ENCODE measurements at places on chromosomes 7 and 10.

- DNase-seq = no peak
These were observed 42.0 kb downstream of the SRPK2 start for GRCh38 chr7:105346593-105347322.

DNA sequence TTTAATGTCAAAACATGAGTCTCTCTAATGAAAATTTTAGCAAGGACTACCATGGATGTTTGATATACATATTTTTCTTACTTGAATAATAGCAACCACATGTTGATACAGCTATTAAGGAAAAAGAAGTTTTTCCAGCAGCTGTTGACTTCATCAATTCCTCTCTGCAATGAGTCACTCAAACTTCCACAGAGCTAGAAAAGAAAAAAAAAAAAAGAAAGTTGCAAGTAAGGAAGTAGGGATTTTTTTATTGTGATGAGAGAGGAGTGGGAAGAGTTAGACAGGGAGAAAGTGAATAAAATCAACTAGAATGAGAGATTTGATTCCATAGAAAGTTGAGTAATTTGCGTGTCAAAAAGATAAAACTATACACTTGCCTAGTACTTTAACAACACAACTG lies 46.2 kb downstream of the CAV1 start:
- DNase-seq = no peak

DNA sequence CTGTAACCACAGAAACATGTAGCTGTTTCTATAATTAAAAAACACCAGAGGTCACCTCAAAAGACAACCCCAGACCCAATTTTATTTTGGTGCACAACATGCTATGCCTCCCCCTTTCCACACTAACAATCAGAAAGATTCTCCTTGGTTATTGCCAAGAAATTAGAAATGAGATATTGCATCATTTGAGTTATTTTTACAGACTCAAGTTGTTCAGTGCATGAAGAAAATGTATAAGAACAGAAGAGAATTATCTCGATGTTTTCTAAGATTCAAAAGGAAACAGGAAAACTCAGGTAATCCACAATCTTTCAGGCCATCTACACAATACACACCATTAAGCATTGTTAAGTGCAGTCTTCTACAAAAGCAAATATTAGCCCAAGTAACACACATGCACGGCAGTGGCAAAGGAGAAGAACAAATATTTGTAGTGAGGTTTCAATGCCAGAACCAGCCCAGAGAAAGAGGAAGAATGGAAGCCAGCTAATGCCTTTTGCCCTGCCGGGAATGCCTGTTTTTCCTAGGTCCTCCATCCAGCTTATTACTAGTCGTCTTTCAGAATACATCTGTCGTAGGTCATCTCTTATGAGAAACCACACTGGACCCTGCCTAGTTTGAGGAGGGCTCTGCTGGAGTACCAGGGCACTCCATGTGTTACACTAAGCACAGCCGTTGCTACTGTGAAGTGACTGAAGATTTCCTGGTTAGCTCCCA lies 67.6 kb upstream of the C1GALT1 start:
- DNase-seq = no peak

- DNase-seq = no peak
These were observed 129.8 kb upstream of the GPR26 start for GRCh38 chr10:123536176-123536845.

GRCh38 chr10:113491967-113492565 lies 60.8 kb upstream of the HABP2 start:
- no peak for DNase-seq

DNA sequence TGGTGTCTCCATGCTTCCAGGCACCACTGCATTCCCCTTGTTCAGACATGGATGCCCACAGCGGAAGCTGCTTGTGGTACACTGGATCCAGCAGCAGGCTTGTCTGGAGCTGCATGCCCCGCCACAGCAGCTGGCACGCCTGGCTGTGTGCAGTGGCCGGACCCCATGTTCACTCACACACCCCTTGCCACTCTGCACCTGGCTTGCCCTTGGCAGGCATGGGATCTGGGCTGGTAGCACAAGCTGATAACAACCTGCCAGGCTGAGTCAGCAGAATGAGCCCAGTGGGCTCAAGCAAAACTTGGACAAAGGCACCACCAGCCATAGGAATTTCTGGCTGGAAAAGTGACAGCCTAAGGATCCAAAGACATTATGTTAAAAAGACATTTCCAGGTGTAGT lies 91.8 kb upstream of the TMEM168 start:
- DNase-seq = no peak

DNA sequence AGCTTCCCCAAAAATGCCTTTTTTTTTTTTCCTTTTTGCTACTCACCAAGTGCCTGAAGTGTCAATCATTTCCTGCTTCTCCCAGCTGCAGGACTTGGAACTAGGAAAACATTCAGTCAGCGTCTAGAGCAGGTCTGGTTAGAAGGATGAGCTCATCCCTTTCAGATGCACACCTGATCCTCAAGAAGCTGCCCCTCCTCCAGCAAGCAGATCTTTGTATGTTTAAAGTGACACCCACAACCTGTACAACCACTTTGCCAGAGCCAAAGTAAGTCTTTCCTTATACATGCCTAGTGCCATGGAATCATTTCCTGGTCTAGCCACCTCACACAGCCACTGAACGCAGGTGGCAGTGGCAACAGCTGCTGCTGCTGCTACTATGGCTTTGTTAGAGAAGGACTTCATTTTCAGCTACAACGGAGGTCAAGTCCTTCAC lies 10.4 kb upstream of the USP54 start:
- no peak for DNase-seq

DNA sequence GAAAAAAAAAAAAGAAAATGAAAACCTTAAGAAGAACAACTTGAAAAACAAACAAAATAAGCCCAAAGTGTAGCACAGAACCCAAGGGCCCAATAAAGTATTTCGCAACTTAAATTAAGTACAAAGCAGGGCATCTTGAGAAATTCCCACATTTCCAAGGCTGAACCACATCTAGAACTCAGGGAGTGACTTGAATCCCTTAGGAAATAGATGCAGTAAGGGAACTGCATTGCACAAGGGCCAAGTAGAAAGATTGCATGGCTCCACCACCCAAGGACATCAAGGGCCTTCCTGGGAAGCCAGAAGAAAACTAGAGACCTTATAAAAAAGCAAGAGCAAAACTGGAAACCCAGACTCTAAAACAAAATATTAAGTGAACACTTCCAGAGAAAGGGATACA lies 352.7 kb downstream of the CXCL12 start:
- no peak for DNase-seq

GRCh38 chr10:19785366-19785765 lies 30.9 kb upstream of the PLXDC2 start:
- no peak for DNase-seq

DNA sequence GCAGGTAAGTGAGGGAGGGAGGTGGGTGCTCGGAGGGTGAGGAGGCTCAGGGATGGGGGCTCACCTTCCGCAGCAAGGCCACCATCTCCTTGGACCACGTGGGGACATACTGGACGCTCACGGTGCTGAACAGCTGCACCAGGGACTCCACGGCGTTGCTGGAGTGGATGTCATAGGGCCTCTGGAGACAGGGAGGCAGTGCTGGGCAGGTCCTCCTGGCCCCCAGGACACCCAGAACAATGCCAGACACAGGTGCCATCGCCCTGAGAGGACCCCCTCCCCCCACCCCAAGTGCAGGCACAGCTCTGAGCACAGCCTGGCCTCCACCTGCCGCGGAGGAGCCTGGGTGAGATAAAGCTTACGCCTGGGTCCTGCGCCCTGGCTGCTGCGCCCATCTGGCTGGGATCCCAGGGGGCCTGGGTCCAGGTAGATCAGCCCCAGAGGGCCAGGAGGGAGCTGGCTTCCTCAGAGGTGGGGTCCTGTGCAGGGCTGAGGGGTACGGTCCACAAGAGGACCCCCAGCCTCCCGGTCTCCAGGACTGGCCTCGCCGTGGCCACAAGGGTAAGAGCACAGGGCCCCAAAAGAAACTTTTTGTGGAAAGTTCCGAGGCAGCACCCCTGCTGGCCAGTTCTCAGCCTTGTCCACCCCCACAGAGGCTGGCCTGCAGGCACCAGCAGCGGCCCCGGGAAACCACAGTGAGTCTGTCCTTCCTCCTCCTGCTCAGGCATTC lies 37.8 kb downstream of the DPYSL4 start:
- no peak for DNase-seq

GRCh38 chr7:131139462-131139861 lies 188.2 kb upstream of the MKLN1 start:
- no peak for DNase-seq

DNA sequence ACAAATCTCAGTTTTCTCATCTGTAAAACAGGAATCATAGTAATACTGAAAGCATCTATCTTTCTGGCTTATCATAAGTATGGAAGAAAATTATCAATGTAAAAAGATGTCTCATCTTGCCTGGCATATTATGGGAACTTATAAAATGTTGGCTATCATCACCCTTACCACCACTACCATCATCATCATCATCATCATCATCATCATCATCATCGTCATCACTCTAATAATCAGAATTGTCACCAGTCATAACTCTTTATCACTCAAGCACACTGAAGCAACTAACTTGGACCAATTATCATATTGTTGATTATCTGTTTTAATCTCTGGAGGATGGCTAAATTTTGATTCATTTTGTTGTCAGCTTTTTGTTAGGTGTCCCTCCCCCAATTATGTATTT lies 825.4 kb downstream of the SORCS3 start:
- no peak for DNase-seq

DNA sequence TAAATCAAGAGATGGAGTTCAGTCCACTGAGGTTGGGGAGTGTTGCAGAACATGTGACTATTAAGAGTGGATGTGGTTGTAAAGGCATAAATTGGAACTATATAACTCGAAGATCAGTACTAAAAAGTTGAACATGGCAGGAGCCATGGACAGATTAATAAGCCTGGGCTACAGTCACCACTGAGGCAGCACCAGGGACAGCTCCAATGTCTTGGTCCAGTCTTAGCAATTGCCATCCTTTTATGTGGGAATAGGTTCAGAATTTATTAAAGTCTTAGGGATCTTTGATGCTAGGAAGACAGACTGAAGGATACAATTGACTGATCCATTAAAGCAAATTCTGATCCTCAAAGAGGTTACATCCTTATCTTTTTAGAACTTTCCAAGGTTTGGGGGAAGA lies 156.6 kb downstream of the ADRA2A start:
- DNase-seq = no peak

GRCh38 chr10:60480865-60481563 lies 91.3 kb upstream of the ANK3 start:
- peak; percentile 77 for DNase-seq

Measured in cerebellum (tissue), 4 donors.